Placental epithelial cell (primary cell): ENCODE measurements at places on chromosomes 2 and 18. TPM values are rescaled to one million over a fixed set of nuclear protein-coding genes. Genes with fewer than 3 reads are reported as not detected.

VRK2 gene
- 33.4 and 41.5 TPM in 2 replicates for total RNA-seq

LAMA1 gene
- total RNA-seq = 2.0 and 5.5 TPM in 2 replicates

RBM43 gene
- total RNA-seq = 2.4 and 4.3 TPM in 2 replicates

ADGRF3 gene
- total RNA-seq = 0.54 TPM in 1 of 2 replicates, not detected in the other

RBKS gene
- total RNA-seq = 0.43 and 2.4 TPM in 2 replicates

SRD5A2 gene
- total RNA-seq = not detected in 2 replicates

NGEF gene
- 0.79 and 2.8 TPM in 2 replicates for total RNA-seq
